Hepatic stellate cell (primary cell): ENCODE measurements at places on chromosomes 5 and 9.

DNA sequence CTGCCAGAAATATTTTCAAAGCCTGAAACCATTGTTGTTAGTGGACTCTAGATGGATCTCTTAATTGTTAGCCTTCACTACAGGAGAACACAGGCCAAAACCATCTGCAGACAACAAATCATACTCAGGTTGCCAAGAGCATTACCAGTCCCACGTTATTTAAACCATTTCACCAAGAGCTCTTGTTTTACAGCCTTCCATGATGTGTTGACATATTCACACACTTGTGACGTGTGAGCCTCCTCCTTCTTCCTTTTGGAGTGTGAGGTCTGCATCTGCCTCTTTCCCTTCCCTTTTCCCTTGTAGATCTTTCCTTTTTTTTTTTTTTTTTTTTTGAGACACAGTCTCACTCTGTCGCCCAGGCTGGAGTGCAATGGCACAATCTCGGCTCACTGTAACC, 279.0 kb downstream of the AUH start:
- no peak for DNase-seq

GRCh38 chr9:103755441-103755840, 338.7 kb upstream of the SMC2 start:
- DNase-seq: no peak

GRCh38 chr5:82422751-82423181, 144.6 kb upstream of the RPS23 start:
- DNase-seq: no peak

- DNase-seq: peak; percentile 20
Measured at GRCh38 chr9:79471580-79472543, 99.9 kb upstream of the TLE4 start.

- peak; percentile 12 for DNase-seq
Measured at GRCh38 chr9:5832071-5832537, 813 bp downstream of the ERMP1 start.

DNA sequence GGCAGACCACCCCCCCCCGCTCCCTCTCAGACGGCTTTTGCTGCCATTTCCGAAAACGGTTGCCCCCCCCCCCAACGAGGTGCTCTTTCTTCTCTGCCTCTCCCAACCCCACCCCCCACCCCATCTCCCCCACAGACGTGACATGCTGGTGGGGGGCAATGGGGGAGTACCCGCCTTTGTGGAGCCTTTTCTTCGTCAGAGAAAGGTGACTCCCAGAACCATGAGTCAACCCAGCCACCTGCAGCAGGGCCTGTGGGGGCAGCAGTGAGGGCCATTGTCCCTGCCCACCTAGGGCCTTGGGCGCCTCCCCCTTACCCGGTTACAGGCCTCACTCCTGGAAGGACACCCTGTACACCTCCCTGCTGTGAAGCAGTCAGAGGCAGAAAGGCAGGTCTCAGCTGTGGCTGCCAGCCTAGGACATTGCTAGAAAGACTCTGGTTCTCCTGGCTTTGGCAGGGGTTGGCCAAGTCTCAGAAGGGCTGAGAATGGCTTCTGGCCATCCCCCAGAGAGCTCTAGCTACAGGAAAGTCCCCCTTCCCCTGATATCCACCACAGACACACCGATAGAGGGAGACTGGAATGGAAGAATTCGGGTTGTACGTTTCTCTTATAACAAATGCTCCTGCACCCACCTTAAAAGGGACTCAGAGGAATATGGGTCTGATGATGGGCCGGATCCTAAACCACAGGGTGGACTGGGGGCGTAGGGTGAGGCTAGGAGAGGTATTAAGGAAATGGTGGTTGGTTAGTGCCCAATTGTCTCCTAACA, 2.2 kb downstream of the DNAJB5 start:
- DNase-seq: peak; percentile 24

DNA sequence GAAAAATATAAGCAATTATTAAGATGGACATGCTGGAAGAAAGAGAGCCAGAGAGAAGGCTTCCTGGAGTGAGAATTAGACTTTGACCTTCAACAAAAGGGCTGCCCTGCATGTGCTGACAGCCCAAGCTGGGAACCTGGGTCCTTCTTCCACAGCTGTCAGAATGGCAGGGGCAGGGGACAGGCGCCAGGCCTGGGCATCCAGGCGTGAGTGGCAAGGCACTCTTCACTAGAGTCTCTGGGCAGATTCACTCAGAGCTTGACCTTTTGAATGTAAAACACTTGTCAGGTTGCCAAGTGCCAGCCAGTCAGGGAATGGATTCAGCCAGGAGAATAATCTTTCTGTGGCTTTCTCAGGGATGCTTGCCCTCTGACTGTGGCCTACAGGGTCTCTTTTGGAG, 119.1 kb upstream of the CLINT1 start:
- no peak for DNase-seq

- DNase-seq: no peak
Measured at GRCh38 chr5:93909356-93909755, 168.0 kb upstream of the POU5F2 start.

DNA sequence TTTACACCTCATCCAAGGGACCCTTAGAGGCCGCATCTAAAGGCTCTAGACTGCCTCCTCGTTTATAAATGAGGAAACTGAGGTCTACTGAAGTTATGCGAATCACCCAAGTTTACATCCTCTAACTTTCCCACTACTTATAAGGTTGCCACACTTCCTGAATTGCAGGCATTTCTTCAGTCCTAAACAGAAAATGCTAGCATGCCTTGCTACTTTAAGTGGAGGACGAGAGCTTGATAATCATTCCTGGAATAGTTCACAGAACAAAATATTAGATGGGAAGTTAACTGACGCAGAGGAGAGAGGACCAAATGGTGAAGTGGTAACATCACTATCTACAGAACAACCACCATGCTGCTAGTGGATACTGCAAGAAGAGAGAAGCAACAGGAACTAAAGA, 85.8 kb downstream of the GNAQ start:
- DNase-seq: peak; percentile 27
